Calu3 (cell line): ENCODE measurements at places on chromosomes 12 and 14.

DNA sequence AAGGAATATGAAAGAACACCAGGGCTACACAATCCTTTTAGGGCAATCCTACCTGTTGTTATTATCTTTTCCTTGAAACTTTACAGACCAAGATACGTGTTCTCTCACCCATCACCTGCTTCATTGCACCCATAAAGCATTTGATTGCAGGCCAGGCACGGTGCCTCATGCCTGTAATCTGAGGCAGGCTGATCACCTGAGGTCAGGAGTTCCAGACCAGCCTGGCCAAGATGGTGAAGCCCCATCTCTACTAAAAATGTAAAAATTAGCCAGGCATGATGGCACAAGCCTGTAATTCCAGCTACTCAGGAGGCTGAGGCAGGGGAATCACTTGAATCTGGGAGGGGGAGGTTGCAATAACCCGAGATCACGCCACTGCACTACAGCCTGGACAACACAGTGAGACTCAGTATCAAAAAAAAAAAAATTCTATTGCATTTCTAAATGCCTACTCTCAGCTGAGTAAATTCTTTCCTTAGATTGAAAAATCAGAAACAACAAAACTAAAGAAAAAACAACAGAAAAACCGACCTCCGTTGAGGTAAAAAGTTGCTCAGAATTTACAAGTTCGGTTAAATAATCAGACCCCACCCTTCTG lies 183.7 kb upstream of the TMEM132C start:
- no peaks in the 10 kb centered on the region for H3K4me1 ChIP-seq
- H3K4me3 ChIP-seq: no peak overlapping the region
- no peaks in the 10 kb centered on the region for H3K36me3 ChIP-seq
- DNase-seq: no peak
- no peaks in the 10 kb centered on the region for H3K27me3 ChIP-seq

GRCh38 chr12:104462931-104463339 lies 6.2 kb downstream of the CHST11 start:
- no peak overlapping the region for H3K4me3 ChIP-seq
- H3K36me3 ChIP-seq: peaks cover under 1% of the 10 kb centered on the region
- H3K27me3 ChIP-seq: peaks cover 54% of the 10 kb centered on the region
- no peaks in the 10 kb centered on the region for H3K4me1 ChIP-seq
- H3K27ac ChIP-seq: no peak overlapping the region

DNA sequence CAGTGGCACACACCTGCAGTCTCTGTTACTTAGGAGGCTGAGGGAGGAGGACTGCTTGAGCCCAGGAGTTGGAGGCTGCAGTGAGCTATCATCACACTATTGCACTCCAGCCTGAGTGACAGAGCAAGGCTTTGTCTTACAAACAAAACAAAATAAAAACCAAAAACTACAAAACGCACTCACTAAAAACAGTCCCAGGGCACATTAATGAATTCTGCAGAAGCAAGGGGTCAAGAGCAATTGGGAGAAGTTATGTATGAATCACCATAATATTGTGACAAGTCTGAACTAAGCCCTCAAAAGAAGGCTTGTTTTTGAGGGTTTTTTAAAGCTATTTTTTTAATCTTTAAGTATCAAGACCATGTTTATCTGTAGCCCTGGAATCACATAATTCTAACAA lies 201.1 kb downstream of the MED13L start:
- H3K27ac ChIP-seq: no peak overlapping the region
- H3K4me3 ChIP-seq: no peak overlapping the region
- H3K4me1 ChIP-seq: no peaks in the 10 kb centered on the region
- DNase-seq: no peak
- H3K36me3 ChIP-seq: no peaks in the 10 kb centered on the region
- no peaks in the 10 kb centered on the region for H3K27me3 ChIP-seq

- peaks cover 29% of the 10 kb centered on the region for H3K4me1 ChIP-seq
- H3K36me3 ChIP-seq: no peaks in the 10 kb centered on the region
- H3K27ac ChIP-seq: peak overlapping the region; percentile 5
- H3K27me3 ChIP-seq: no peaks in the 10 kb centered on the region
Observed at GRCh38 chr14:51079489-51079888, 15.4 kb downstream of the TRIM9 start.

DNA sequence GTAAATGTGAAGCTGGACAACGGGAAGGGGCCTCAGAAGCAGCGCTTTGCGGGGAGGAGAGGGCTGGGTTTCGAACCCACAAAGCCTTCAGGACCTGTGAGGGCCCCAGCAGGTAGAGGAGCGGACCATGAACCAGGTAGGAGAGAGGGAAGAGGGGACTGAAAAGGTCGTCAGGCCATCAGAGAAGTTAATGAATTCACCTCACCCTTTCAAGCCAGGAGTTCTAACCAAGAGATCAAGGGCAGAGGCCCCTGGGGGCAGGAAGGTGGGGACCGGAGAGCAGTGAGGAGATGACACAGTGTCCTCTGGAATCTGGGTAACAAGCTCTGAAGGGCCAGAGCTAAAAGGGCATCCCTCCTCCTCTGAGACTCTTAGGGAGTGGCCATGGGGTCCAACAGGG lies 19.4 kb downstream of the SERPINA1 start:
- H3K27me3 ChIP-seq: no peaks in the 10 kb centered on the region
- DNase-seq: no peak
- H3K4me3 ChIP-seq: no peak overlapping the region

- H3K4me1 ChIP-seq: peaks cover 16% of the 10 kb centered on the region
- no peak overlapping the region for H3K27ac ChIP-seq
- no peak overlapping the region for H3K4me3 ChIP-seq
- no peaks in the 10 kb centered on the region for H3K27me3 ChIP-seq
- no peak for DNase-seq
- peaks cover 36% of the 10 kb centered on the region for H3K36me3 ChIP-seq
Observed at GRCh38 chr12:21634245-21634644, 23.4 kb downstream of the LDHB start.

DNA sequence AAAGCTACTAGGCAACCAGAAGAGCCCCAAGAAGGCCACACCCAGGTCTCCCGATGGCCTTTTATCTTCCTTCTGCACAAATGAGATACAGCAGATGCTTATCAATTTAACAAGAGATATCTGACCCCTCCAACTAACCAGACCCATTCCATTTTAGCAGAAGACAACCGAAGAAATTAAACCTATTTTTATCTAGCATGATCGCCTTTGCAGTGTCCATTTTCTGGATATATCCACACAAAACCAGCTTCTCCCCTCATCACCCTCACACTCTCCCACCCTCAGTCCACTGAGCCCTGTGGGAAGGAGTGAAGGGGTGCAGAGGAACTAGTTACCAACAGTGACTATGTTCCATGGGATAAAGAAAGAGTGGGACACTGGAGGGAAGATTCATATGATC lies 20.9 kb upstream of the DHRS4 start:
- DNase-seq: no peak
- no peak overlapping the region for H3K27ac ChIP-seq
- H3K4me3 ChIP-seq: no peak overlapping the region
- H3K27me3 ChIP-seq: peaks cover 30% of the 10 kb centered on the region
- peaks cover 3% of the 10 kb centered on the region for H3K36me3 ChIP-seq
- H3K4me1 ChIP-seq: peaks cover 7% of the 10 kb centered on the region

DNA sequence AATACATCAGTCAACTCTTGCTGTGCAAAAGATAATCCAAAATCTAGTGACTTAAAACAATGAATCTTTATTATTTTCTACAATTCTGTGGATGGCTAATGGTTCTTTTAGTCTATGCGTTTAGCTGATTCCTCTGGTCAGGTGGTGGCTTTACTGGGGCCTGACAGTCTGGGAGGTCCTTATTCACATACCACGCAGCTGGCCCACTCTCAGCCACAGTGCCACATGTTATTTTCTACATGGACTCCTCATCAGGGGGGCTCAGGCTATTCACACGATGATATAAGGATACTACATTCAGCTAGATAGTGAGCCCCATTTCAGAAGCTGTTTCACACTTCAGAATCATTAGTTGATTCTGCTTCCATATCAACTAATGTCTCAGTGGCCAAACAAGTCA lies 287.5 kb upstream of the MGAT4C start:
- no peaks in the 10 kb centered on the region for H3K4me1 ChIP-seq
- no peaks in the 10 kb centered on the region for H3K27me3 ChIP-seq
- no peaks in the 10 kb centered on the region for H3K36me3 ChIP-seq
- no peak overlapping the region for H3K4me3 ChIP-seq
- no peak for DNase-seq

GRCh38 chr12:130016986-130017385 lies 113.2 kb upstream of the TMEM132D start:
- no peak for DNase-seq
- H3K36me3 ChIP-seq: no peaks in the 10 kb centered on the region
- H3K4me1 ChIP-seq: no peaks in the 10 kb centered on the region
- no peak overlapping the region for H3K27ac ChIP-seq
- H3K4me3 ChIP-seq: no peak overlapping the region

DNA sequence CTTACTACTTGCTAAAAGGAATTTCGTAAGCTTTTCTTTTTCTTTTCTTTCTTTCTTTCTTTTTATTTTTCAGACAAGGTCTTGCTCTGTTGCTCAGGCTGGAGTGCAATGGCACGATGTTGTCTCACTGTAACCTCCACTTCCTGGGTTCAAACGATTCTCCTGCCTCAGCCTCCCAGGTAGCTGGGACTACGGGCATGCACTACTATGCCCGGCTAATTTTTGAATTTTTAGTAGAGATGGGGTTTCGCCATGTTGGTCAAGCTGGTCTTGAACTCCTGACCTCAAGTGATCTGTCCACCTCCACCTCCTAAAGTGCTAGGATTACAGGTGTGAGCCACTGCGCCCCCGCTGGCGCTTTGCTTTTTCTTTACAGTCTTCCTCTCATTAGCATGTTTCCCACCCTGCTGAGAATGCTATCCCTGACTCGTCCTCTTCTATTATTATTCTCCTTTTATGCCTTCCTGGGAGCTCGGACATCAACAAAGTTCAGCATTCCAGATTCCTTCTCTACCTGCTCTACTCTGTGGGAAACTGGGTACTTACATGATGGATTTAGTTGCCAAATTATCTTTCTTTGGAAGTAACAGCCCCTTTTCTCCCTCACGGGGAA lies 3.1 kb downstream of the MTHFD1 start:
- no peak overlapping the region for H3K4me3 ChIP-seq
- H3K36me3 ChIP-seq: peaks cover 54% of the 10 kb centered on the region
- no peaks in the 10 kb centered on the region for H3K27me3 ChIP-seq
- H3K27ac ChIP-seq: no peak overlapping the region
- DNase-seq: no peak
- peaks cover 18% of the 10 kb centered on the region for H3K4me1 ChIP-seq

- H3K27me3 ChIP-seq: no peaks in the 10 kb centered on the region
- H3K4me1 ChIP-seq: no peaks in the 10 kb centered on the region
- no peak overlapping the region for H3K4me3 ChIP-seq
- no peak overlapping the region for H3K27ac ChIP-seq
- peaks cover 35% of the 10 kb centered on the region for H3K36me3 ChIP-seq
Observed at GRCh38 chr12:904010-904414, 45.5 kb downstream of the RAD52 start.

GRCh38 chr12:96501133-96501761 lies 11.9 kb downstream of the CFAP54 start:
- DNase-seq: peak; percentile 59
- H3K27ac ChIP-seq: peak overlapping the region; percentile 89

DNA sequence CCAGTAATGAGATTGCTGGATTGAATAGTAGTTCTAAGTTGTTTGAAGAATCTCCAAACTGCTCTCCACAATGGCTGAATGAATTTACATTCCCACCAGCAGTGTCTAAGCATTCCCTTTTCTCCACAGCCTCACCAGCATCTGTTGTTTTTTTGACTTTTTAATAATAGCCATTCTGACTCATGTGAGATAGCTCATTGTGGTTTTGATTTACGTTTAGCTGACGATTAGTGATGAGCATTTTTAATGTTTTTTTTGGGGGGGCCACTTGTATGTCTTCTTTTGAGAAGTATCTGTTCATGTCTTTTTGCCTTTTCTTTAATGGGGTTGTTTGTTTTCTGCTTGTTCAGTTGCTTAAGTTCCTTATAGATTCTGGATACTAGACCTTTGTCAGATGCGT lies 8.1 kb upstream of the SLC15A5 start:
- no peaks in the 10 kb centered on the region for H3K4me1 ChIP-seq
- H3K27me3 ChIP-seq: no peaks in the 10 kb centered on the region
- no peak overlapping the region for H3K4me3 ChIP-seq
- no peaks in the 10 kb centered on the region for H3K36me3 ChIP-seq
- no peak overlapping the region for H3K27ac ChIP-seq

DNA sequence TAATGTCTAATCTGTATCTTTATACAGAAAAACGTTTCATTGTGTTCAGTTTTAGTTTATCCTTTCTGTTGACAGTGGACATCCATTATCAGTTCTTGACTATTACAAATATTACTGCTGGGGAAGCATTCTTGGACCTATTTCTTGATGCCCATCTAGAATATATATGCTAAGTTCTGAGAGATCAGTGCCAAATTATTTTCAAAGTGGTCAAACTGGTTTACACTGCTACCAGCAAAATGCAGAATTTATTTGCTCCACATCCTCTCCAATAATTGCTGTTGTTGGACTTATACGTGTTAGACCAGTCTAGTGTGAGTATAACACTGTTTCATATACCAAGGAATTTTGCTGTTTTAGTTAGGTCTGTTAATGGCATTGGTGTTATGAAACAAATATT lies 85.5 kb upstream of the TRAF3 start:
- H3K27ac ChIP-seq: no peak overlapping the region
- H3K27me3 ChIP-seq: no peaks in the 10 kb centered on the region
- no peak for DNase-seq
- H3K4me1 ChIP-seq: peaks cover 35% of the 10 kb centered on the region
- no peak overlapping the region for H3K4me3 ChIP-seq

GRCh38 chr12:9757433-9758025 lies 3.2 kb downstream of the CD69 start:
- H3K27ac ChIP-seq: no peak overlapping the region
- no peak overlapping the region for H3K4me3 ChIP-seq
- no peaks in the 10 kb centered on the region for H3K27me3 ChIP-seq
- H3K36me3 ChIP-seq: peaks cover 5% of the 10 kb centered on the region
- DNase-seq: no peak

GRCh38 chr12:77060136-77060882 lies 5.1 kb downstream of the E2F7 start:
- no peaks in the 10 kb centered on the region for H3K27me3 ChIP-seq
- peaks cover 91% of the 10 kb centered on the region for H3K36me3 ChIP-seq
- peak overlapping the region; percentile 2 for H3K4me3 ChIP-seq
- DNase-seq: no peak
- peak overlapping the region; percentile 40 for H3K27ac ChIP-seq

- no peaks in the 10 kb centered on the region for H3K4me1 ChIP-seq
- no peak for DNase-seq
- H3K36me3 ChIP-seq: no peaks in the 10 kb centered on the region
- no peaks in the 10 kb centered on the region for H3K27me3 ChIP-seq
- no peak overlapping the region for H3K4me3 ChIP-seq
- H3K27ac ChIP-seq: no peak overlapping the region
Observed at GRCh38 chr12:91226951-91227350, 44.3 kb upstream of the DCN start.

- peaks cover 64% of the 10 kb centered on the region for H3K4me1 ChIP-seq
- H3K36me3 ChIP-seq: peaks cover 13% of the 10 kb centered on the region
- no peaks in the 10 kb centered on the region for H3K27me3 ChIP-seq
- DNase-seq: peak; percentile 79
Observed at GRCh38 chr14:76953311-76953945, 75.1 kb downstream of the IRF2BPL start.

DNA sequence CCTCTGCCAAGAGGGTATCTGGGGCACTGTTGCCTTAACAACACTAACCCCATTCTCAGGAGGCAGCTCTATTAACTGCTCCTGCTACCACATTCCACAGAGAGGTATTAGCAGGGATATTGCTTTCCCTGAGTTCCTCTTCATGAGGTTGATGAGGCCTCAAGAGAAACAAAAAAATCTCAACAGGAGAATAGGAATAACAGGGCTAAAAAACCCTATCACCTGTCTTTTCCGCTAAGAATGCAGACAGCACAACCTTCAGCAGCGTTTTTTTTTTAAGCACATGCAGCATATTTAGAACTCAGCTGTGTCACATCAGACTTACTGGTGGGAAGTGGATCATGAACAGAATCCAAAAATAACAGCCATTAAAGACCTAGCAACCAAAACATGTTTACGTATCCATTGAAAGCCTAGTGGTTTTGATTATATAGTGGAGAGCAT lies 29.2 kb downstream of the ATF7 start:
- H3K27ac ChIP-seq: no peak overlapping the region
- H3K27me3 ChIP-seq: no peaks in the 10 kb centered on the region
- H3K36me3 ChIP-seq: no peaks in the 10 kb centered on the region
- DNase-seq: no peak
